RCC 7860 (cell line): ENCODE measurements at places on chromosomes 13 and 19.

DNA sequence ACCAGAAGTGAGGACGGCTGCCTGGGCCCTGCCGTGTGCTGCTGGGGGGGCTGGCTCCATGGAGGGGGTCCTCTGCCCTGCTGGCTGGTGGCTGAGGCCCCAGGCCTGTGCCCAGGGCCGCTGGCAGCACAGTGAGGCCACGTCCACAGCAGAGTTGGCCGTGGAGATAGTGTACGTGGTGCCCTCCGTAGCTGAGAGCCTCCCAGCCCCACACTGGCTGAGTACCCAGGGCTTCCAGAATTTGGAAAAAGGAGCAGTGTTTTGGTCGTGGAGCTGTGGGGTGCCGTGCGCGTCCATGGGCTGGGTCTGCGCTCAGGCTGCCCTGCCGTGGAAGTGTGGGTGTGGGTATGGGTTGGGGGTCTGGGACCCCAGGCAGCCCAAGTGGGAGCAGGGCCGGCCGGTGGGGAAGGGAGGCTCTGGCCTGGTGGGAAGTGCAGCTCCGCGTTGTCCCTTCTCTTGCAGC, 5.9 kb downstream of the PTBP1 start:
- no peak for DNase-seq

- DNase-seq = peak; percentile 38
Observed at GRCh38 chr19:782185-782877, 14.9 kb upstream of the PTBP1 start.

DNA sequence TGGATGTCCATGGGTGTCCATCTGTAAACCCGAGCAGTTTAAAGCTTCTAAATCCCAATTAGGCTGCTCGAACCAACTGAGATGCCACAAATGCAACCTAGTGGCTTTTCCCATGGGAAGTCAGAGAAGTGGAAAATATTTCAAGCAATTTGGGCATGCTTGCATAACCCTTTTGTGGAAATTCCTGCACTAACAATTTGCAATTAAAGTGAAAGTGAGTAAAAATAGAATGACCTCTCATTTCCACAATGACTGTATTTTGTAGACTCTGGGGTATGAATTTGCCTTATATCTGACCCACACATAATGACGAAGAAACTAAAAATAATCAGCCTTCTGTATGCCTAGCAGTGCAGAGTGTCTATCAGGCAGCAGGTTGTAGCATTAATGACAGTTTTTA, 91.8 kb upstream of the TSC22D1 start:
- DNase-seq = peak; percentile 26

GRCh38 chr13:31896427-31896826, 135.1 kb upstream of the FRY start:
- no peak for DNase-seq

DNA sequence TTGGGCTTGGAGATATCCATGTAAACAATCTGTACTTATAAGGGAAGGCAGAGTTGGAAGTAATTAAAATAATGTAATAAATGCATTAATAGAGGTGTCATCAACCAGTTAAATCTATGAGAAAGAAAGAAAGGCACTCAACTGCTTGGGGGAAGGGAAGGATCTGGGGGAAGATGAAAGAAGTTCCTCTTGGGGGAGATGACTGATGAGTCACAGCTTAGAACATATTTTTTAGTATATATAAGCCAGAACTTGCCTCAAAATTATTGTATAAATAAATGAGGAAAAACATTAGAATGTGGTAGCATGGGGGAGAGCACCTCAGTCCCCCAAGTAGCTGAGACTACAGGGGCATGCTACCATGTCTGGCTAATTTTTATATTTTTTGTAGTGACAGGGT, 205.8 kb downstream of the GGACT start:
- no peak for DNase-seq

DNA sequence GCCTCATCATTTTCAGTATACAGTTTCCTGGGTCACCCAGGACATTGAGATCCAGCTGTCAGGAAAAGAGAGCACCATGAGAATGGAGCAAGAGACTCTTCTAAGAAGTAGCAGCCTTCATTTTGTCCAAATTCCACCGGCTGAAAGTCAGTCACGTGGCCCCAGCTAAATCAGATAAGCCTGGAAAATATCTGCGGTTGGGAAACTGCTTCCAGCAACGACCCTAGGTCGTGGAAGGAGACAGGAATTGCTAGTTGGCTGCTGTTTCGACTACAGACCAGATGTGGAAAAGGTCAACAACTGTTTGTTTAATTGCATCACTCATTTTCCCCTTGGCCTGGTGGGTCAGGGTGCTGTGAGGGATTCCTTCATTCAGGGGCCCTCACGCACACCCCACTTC, 107.0 kb downstream of the ZNF536 start:
- no peak for DNase-seq

DNA sequence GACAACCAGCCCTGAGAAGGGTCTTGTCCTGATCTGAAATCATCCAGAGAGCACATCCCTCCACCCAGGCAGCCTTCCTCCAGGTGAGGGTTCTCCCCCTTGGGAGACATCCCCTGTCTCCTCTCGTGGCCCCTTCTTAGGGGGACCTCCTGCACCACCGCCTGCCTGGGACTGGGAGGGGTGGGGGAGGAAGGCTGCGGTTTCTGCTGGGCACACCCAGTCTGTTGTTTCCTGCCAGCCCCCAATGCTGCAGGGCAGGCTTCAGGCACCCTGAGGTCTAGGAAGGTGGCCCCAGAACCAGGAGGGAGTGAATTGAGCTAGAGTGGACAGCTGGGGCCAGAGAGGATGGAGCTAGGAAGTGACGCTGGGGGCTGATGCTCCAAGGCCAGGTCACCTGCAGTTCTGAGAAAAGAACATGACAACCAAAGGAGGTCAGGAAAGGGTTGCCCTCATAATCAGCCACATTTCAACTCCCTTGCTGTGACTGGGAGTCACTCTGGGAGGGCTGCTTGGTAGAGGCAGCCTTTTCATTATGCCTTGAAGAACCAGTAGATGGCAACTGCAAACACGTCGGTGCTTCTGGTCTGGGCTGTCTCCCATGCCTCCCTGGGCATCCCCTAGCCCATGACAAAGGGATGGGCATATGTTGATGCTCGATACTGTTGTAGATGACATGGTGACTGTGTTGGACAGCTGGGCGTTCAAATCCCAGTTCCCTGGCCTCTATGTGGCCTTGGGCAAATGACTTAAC, 1.4 kb downstream of the ARHGEF18 start:
- DNase-seq = no peak

DNA sequence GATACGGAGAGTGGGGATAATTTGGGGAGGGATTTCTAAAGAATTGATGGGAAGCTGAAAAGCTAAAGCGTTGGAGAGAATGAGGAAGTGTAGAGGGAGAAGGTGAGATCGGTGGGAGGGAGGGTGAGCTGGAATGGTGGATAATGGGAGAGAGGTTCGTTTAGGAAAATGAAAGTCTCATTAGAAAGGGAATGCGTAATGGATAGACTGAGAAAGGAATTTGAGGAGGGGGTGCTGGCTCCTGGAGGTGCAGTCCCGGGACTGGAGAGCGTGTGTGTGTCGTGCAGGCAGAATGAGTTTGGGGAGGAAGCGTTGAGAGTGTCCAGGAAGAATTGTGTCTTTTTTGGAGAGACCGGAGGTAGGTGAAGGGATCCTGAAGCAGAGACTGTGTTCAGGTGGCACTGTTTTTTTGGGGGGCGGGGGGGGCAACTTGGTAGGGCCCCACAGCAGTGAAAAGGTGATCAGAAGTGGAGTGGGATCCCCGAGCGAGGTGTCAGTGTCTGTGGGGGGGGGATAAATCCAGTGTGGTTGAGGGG, 1.4 kb downstream of the ACTN4 start:
- no peak for DNase-seq

- no peak for DNase-seq
Observed at GRCh38 chr13:109744512-109745051, 41.8 kb downstream of the IRS2 start.

- peak; percentile 10 for DNase-seq
Observed at GRCh38 chr13:76711550-76712182, 174.5 kb downstream of the KCTD12 start.

DNA sequence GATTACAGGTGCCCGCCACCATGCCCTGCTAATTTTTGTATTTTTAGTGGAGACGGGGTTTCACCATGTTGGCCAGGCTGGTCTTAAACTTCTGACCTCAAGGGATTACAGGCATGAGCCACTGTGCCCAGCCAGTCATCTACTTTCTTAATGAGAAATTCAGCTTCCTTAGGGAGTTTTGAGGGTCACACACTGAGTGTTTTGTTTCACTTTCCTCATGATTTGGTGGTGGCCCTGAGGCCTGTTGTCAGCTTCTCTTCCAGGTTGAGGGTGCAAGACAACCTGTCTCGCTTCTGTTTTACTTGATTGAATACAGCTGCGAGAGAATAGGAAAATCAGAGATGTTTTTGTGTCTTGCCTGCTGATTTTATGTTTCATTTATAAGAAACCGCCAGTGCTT, 9.9 kb downstream of the FRY start:
- DNase-seq = no peak

- DNase-seq = no peak
Observed at GRCh38 chr19:54725321-54725720, 1.1 kb downstream of the KIR3DL3 start.

- no peak for DNase-seq
Observed at GRCh38 chr19:57802269-57802668, 12.4 kb downstream of the ZNF552 start.

- no peak for DNase-seq
Observed at GRCh38 chr19:33796164-33796875, at the start of gene KCTD15. Gene KCTD15, plus strand, starts transcription at chr19:33796870. Its CDS starts 3,585 bp downstream, at chr19:33800455.

DNA sequence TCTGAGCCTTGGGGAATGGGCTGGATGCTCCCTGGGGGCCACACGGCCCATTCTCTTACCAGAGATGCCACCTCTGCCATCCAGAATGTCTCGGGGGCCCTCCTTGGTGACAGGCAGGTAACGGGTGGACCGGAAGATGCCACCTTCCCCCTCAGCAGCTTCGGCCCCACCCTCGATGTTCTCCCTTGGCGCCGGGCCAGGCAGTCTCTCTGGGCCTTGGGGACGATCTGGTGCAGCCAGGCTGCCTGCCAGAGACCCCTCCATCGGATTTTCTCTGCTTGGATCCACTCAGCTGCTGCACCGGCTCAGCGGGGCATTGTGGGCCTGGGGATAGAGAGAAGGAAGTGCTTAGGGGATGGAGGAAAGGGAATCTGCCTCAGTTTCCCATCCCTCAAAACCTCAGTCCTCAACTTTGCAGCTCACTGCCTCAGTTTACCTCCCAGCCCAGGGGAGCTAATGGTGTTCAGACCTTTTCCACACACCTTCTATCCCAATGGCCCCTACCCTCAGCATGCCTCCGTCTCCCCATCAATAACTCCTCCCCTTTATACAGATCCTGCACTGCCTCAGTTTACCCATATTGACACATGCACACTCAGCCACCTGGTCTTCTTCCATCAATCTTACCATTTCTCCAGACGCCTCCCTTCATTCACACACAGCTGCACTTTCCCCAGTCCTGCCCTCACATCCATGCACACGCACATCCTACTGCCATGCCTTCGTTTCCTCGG, 1.5 kb downstream of the WIZ start:
- DNase-seq = no peak

GRCh38 chr19:29450812-29451211, 75.0 kb upstream of the VSTM2B start:
- DNase-seq = no peak

- no peak for DNase-seq
Observed at GRCh38 chr19:53908106-53908934, 758 bp upstream of the CACNG7 start.

GRCh38 chr13:110402299-110403069, 95.4 kb downstream of the COL4A2 start:
- DNase-seq = no peak

DNA sequence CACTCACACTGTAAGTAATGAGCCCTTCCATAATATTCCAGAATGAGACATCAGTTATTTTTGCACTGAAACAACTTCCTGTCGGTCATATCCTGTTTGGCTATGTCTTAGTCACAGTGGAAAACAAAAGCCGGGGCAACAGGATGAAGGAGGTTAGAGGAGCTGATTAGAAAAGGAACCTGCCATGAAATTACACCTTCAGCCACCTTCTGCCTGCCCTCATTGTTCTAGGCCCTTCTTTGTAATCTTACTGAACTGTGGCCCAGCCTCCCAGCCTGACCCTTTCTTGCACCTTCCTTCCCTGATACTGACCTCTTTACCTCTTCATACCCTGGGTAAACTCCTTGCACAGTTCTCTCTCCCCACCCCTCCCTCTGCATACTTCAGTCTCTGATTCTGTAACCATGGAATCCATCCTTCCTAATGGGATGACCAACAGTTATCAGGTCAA, 67.3 kb downstream of the DOCK9 start:
- peak; percentile 61 for DNase-seq

DNA sequence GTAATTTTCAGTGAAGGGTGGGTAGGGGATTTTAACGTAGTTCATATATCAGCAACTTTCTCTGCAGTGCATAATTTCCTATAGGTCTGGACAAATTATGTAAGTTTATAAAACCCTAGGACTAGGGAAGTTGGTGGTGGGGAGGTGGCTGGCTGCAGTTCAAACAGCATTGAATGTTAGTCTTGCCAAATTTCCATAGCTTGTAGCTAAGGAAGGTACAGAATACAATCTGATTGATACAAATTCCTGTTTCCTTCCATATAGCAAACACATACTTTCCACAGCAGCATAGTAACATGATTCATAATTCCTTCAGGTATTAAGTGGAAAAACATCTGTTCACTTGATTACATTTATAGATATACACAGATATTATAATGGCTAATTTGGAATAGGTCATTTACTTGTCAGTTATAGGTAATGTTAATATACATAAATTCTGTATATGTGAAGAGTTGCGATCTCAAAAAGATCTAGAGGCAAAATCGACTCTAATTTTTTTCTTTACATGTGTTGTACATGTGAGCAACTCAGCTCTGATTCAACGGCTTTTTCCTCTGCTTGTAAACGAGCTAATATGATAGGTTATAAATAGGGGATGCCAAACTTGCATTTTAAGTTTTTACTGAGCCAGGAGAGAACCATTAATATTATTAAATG, 233.4 kb upstream of the CSNK1A1L start:
- DNase-seq = no peak

DNA sequence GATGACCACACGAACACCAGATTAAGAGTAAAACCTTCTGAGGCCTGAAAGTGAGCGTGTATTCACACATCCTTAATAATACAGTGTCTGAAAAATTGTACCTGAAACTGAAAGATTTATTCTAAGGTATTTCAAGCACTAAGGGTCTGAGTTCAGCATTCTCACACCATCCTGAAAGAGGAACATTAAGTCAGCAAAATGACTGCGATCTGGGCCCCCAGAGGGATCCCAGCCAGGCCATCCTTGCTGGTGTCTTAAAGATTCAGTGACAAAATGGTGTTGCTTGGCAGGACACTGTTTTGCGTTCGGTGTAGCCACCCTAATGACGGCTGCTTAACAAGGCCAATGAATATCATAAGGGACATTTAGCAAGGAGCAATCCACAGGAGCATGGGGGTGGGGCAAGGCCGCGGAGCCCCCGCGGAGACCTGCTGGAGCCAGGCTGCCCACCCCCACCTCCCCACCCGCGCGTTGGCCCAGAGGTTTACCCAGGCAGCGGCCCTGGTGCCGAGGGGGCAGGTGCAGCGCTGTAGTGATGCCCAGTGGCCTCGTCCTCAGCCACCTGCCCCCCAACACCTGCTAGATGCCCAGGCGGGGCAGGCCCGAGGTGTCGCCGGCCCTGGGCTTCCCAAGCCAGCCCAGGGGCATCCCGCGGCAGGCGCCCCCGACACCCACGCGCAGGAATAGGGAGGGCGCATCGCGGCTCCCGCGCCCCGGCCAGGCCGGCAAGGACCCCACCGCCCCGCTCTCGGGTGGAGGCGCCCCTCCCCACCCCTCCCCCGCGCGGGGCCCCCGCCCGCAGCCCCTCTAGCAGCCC, 742 bp downstream of the NALCN start:
- DNase-seq = no peak
